OCI-LY7 (cell line): ENCODE measurements at places on chromosomes 11 and 22. TPM values are rescaled to one million over a fixed set of nuclear protein-coding genes. Genes with fewer than 3 reads are reported as not detected.

Gene SLC22A9
- not detected in 2 replicates for total RNA-seq

Gene C11orf16
- not detected in 2 replicates for total RNA-seq

Gene E2F8
- 55.7 and 75.2 TPM in 2 replicates for total RNA-seq

Gene MRGPRE
- total RNA-seq = not detected in 2 replicates

DNA sequence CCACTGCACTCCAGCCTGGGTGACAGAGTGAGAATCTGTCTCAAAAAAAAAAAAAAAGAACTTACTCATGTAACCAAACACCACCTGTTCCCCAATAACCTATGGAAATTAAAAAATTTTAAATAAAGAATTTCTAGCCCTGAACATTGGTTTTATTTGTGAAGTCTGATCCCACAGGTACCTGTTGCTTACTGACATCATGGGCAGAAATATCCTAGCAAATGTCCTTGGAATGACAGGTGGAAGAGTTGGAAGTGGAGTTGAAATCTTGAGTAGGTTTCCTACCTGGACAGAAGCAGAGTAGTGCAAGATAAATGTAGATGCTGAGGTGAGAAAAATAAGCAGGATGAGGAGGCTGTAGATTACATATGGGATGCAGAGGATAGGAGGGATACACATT lies 17.2 kb downstream of the CD3D start:
- DNase-seq = no peak
